ENCODE measurements at places on chromosomes 5 and 9.

DNA sequence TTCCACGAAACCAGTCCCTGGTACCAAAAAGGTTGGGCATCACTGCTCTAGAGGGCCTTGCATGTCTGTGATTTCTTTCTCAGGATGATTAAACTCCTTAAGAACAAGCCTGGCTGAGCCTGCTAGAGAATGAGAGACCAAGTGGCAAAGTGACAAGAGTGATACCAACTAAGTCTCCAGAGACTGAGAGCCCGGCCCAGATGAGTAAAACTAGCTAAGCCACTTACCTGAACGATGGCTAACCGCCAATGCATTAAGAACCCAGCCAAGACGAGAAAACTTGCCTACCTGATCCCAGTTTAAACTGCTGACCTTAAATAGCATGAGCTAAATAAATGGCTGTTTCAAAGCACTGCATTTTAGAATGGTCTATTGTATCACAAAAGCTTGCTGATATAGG, 5.6 kb upstream of the CCDC152 start:
- no peak for DNase-seq

DNA sequence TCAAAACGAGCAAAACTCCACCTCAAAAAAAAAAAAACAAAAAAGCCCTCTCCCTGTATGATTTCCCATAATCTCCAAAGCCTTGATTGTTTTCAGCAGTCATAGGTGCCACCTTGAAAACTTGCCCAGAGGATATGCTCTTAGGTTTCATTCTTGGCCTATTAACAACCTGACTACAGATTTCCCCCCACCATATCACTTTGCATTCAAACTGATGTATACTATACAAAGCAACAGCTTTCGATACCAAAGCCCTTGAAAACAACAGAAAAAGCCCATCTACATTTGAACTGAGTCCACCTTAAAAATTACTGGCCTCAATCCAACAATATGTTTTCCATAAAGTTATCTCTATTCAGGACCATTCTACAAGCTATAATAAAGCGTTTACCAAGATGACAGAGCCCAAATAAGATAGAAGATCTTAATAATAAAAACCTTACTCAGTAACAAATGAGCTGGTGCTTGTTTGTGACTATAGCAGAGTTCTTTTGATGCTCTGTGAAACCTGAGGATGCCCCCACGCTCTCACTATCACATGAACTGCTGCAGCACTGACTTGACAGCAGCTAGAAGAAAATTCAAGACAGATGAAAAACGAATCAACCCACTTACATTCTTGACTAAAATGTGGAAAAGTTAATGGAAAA, 44.4 kb downstream of the FNBP1 start:
- no peak for DNase-seq

DNA sequence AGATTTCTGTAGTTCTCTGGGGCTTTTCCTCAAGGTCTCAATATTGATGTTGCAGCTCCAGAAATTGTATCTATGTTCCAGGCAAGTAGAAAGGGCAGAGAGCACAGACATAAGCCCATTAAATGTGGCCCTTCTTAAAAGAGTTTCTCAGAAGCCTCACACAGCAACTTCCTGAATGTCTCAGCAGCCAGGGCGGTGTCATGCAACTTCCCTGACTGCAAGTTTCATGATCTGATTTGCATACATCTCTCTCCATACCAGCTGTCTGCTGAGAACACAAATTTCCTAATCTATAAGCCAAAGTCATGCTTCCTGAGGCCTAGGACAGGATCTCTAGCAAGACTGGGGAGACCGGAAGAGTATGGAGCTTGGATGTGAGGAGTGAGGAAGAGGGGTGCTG, 13.0 kb downstream of the RGS7BP start:
- no peak for DNase-seq

GRCh38 chr5:40665635-40666298, 13.9 kb upstream of the PTGER4 start:
- DNase-seq, result no peak

DNA sequence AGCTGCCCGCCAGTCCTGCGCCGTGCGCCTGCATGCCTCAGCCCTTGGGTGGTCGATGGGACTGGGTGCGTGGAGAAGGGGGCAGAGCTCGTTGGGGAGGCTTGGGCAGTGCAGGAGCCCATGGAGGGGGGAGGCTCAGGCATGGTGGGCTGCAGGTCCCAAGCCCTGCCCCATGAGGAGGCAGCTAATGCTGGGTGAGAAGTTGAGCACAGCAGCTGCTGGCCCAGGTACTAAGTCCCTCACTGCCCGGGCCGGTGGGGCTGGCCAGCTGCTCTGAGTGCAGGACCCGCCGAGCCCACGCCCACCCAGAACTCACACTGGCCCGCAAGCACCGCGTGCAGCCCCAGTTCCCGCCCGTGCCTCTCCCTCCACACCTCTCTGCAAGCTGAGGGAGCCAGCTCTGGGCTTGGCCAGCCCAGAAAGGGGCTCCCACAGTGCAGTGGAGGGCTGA, 764.3 kb upstream of the TYRP1 start:
- DNase-seq, result no peak
